MM.1S (cell line): ENCODE measurements at places on chromosomes 12 and 14.

GRCh38 chr14:78631551-78631950, 461.4 kb downstream of the NRXN3 start:
- DNase-seq: no peak

DNA sequence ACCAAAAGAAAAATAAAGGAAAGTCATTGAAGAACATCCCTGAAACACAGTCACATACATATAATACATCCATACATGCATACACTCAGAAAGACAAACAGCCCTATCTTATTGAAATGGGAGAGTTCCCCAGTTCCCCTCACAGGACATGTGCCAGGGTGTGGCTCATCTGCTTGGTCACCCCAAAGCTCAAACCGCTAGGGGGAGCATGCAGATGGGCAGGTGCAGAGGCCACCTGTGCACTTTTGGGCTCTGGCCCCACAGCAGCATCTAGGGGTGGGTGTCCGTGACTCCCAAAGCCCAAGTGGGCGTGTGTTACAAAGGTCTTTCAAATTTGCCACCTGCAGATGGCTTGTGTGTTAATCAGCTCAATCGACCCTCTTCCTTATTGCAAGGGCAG, 75.2 kb downstream of the CMAS start:
- DNase-seq: peak; percentile 49

DNA sequence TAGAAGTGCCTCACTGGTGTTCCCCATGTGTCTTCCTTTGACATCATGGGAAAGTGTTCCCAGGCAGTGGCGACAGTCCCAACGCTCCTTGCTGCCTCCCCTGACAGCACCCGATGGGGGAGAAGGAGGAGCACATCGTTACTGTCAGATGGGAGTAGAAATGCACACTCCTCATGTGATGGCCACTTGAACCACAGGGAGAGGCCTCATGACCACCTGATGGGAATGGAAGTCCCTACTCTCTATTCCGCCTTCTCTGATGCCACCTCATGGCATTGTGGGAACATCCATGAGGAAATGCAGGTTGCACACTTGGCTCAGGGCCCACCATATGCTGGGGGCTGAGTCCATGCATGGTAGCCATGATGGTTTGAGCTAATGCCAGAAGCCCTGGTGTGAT, 14.3 kb upstream of the CORO1C start:
- no peak for DNase-seq

- no peak for DNase-seq
Measured at GRCh38 chr12:109512608-109513007, 35.2 kb downstream of the UBE3B start.

DNA sequence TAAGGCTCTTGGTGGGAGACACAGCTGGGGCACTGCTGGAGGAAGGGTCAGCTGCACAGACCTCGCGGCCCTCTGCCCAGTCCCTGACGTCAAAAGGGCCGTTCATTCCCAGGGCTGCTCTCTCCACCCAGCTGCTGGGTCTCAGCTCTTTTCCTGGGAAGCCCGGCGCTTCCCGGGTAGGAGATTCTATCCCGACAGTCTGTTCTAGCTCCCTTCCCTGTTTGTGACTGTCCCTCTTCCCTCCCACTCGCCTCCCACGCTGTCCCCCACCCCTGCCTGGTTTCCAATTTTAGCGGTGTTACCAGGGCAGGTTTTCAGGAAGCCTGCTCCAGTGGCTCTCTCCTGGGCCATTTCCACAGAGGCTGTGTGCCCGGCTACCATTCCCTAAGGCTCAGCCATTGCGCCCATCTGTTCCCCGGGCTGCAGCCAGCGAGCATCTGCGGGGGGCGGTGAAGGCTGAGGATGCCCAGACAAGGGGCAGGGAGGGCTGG, 186.6 kb downstream of the CACNA1C start:
- DNase-seq: no peak

DNA sequence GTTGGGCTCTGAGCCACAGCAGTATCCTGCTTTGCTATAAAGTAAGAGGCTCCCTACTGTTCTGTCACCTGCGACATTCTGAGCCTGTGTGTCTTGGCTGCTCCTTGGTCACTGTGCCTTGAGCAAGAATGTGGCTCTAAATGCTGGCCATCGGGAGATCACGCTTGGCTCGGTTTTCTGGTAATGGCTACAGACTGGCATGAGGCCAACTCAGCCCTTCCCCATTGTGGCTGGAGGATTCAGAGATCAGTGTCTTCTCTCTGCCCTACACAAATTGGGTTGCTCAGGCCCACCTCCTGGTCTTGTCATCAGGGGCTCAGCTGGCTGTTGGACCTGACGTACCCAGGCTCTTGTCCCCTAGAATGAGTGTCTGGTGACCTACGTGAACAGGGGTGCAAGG, 94.5 kb downstream of the PLXNC1 start:
- DNase-seq: no peak

GRCh38 chr12:4997939-4998338, 45.7 kb upstream of the KCNA5 start:
- DNase-seq: no peak

DNA sequence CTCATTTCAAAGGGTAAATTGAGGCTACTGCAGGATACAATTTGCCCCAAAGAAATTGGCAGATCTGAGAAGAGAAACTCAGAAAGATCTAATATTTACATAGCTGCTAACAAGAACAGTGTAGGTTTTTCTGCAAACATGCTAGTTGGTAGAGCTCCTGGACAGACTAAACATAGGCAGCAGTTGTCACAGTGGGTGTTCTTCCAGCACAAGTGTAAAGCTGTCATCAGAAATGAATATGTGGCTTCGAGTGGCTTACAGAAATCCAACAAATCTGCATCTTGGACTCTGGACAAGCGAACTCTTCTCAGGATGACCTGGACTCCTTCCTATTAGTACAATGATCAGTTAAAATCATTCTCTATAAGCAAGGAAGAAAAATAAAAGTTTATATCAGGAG, 5.9 kb downstream of the CBX5 start:
- no peak for DNase-seq

DNA sequence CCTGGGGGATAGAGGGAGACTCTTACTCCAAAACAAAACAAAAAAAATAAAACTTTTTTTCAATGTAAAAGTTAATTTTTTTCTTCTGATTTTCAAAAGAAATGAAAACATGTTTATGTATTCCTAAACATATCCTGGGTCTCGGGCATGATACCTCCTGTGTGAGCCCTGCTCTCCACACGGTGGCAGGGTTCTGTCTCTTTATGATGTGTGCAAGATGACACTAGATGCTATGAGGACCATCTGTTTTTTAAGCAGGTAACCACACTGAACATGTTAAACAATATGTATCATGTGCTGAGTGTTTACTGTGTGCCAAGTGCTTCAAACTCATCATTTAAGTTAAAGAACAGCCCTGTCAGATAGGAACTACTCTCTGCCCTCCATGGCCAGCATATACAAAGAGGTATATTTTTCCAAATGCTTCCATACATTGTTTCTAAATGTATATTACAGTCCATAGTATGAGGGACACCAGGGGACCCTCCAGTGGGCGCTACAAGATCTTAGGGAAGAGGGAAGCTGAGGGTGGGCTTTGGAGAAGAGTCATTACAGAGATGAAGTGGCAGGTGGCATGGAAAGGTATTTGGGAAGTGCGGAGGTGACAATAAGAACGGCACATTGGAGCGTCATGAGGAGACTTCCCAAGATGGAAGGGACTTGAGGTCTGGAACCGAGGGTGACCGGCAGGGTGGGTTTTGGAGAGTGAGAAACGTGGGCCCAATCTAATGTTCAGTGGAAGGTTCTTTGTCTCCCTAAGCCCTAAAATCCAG, 28.5 kb downstream of the FOS start:
- peak; percentile 10 for DNase-seq

GRCh38 chr14:45526715-45527549, 273.9 kb upstream of the MIS18BP1 start:
- DNase-seq: peak; percentile 10

DNA sequence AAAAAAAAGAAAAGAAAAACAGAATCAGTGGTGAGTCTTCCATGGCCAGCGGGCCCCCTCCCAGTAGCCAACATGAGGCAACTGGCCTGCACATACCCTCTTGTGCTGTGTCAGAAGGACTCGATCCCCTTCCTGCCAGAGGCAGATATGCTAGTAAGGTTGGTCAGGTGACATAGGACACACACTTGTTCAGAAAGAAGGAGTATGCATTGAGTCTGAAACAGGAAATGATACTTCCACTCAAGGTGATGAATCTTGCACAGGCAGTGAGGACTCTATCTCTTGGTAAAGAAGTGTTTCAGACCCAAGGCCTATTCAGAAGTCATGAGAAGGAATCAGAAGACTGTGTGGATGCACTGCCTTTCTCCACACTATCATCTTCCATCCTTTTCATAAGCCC, 269.7 kb upstream of the FAR2 start:
- DNase-seq: peak; percentile 71

- no peak for DNase-seq
Measured at GRCh38 chr12:99450036-99450630, 197.4 kb upstream of the GARIN6 start.

DNA sequence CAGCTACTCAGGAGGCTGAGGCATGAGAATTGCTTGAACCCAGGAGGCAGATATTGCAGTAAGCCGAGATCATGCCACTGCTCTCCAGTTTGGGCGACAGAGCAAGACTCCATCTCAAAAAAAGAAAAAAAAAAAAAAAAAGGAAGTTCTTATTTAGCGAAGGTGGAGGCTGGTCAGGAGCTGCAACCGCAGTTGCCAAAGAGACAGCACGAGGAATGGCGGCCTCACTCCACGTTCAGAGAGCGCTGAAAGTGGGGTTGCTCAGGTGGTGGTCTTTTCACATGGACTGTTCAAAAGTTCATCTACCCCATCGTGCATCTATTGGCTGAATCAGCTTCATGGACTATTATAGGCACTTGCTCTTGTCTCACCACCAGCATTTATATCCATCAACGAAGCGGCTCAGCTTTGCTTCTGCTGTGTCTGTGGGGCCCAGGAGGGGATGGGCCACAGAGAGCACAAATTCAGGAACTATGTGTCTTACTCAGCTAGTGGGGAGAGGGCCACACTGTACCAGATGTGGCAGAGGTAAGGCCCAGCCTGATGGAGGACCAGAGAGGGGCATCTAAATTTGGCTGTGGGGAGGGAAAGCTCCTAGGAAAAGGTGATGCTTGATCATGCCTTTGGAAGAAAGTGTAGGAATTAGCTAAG, 27.3 kb downstream of the SLC25A47 start:
- DNase-seq: no peak
